SK-N-SH (cell line): ENCODE measurements at places on chromosomes 12 and 14.

DNA sequence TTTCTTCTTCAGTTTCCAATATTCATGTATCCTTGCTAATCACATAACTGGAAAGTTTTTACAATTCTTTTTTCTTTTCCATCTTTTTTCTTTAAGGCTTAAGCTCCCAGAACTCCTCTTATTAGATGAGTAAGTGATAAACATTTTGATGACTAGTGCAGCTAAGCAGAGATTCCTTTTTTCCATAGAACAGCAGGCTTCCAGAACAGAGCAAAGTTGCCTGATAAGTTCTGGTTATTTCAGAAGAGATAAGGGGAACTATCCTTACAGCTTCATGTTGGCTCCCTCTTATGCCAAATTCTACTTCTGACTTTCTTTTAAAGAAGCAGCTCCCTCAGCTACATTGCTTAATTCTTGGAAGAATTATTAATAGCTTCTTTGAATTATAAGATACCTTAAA lies 194.7 kb upstream of the FAR2 start:
- no peak for DNase-seq

- no peak for DNase-seq
Measured at GRCh38 chr12:118274066-118274465, 98.6 kb downstream of the TAOK3 start.

- DNase-seq = no peak
Measured at GRCh38 chr12:110339184-110339952, 58.3 kb downstream of the ATP2A2 start.

DNA sequence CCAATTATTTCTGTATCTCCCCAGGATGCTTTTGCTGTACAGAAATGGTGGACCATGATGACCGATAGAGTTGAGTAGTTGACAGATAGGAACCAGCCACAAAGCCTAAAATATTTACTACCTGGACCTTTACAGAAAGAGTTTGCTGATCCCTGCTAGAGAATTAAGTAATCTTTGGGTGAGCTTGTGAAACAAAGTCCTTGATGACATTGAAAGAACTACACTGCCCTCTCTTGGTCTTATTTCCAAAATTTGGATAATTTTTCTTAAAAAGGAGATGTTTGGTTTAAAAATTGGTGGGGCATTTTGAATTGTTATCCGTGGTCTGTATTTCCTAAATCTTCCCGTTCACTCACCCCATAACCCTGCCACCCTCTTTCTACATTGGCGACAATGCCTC lies 13.7 kb upstream of the TCTN1 start:
- peak; percentile 30 for DNase-seq

GRCh38 chr12:129670256-129670920 lies 233.4 kb downstream of the TMEM132D start:
- DNase-seq = no peak

- no peak for DNase-seq
Measured at GRCh38 chr14:52741865-52742264, 11.9 kb downstream of the STYX start.

DNA sequence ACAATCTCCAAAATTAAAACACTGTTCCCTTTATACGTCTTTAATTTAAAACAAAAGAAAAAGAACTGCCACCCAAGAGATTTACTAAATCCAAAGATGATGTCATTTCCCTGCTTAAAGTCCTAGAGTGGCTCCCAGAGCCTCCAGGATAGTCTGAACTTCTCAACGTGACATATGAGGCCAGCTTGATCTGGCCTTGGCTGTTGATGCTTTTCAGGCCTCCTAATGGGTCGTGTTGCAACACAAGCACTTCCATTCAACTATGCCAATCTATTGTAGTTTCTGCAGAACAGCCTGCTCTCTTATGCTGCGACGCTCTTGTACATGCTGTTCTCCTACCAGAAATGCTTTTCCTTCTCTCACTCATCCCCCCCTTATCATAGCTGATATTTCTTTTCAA lies 35.7 kb downstream of the LGR5 start:
- no peak for DNase-seq

DNA sequence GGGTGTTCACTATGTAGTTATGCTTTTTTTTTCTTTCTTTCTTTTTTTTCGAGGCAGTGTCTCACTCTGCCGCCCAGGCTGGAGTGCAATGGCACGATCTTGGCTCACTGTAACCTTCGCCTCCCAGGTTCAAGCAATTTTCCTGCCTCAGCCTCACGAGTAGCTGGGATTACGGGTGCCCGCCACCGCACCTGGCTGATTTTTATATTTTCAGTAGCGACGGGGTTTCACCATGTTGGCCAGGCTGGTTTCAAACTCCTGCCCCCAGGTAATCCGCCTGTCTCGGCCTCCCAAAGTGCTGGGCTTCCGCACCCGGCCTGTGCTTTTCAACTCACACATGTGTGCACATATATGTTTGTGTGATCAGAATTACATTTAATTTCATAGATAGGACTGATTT lies 38.9 kb upstream of the AMN start:
- DNase-seq = no peak

- DNase-seq = no peak
Measured at GRCh38 chr12:131038961-131039950, 85.5 kb downstream of the ADGRD1 start.

GRCh38 chr14:93329965-93330608 lies 2.7 kb downstream of the BTBD7 start:
- no peak for DNase-seq

GRCh38 chr14:28966416-28967233 lies 200.0 kb downstream of the FOXG1 start:
- DNase-seq = no peak

- DNase-seq = no peak
Measured at GRCh38 chr14:76863724-76864407, 37.7 kb downstream of the LRRC74A start.

DNA sequence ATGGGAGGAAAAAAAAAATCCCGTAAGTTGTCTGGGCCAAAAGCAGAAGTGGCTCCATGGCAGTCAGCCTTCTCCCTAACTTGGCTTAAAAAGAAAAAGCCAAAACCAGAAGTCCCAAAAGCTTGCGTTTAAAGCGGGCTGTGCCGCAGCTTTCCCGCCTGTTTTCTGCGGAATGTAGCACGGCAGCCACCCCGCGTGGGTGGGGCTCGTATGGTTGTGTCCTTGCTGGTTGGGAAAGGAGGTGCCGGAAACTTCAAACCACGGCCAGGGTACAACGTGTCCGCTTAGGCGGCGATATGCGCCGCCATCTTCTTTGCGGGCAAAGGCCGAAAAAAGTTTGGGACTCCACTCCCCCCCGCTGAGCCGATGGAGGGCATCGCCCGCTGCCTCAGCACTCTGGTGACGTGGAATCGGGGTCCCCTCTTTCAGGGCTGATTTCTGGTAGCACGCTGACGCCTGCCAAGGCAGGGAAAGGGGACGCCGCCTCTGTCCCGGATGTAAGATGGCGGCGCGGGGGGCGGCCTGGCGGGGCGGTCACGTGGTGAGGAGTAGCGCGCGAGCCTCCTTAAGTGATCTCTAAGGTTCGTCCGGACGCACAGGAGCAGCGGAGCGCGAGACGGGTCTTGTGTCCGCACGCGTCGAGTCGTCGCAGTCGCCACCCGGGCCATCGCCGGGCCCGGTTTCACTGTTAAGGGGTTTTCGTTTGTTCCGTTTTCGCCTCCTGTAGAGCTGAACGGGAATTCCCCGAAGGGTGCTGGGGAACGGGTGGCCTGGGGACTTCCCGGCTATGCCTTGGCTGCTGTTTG lies 135.8 kb downstream of the MON2 start:
- DNase-seq = peak; percentile 86

GRCh38 chr12:6213969-6214368 lies 13.8 kb downstream of the CD9 start:
- no peak for DNase-seq

DNA sequence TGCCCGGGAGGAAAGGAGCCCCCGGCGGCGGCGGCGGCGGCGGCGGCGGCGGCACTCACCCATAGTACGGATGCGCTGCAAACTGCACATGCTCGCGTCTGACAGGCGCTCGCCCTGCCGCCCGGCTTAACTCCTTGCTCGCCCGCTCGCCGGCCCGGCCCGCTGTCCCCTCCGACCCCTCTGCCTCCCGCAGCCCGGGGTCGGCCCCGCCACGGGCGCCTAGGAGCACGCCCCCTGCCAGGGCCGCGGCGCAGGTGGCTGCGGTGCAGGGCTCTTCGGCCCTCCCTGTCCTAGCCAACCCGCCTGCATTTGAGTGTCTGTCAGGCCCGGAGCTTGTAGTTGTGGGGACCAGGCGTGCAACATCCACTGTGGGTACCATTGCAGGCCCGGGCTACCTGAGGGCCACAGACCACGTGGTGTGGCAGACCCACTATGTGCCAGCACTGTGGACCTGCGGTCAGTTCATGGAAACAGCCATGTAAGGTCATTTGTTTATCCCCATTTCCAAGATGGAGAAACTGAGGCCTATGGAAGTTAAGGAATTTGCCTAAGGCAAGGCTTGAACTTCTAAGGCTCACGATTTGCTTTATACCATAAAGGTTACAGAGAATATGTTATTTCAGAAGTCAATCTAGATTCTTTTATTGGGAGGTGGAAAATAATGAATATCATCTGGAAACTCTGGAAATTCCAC lies 17.6 kb upstream of the PLEKHH1 start:
- DNase-seq = no peak

- no peak for DNase-seq
Measured at GRCh38 chr12:12503384-12504078, 59.1 kb downstream of the DUSP16 start.

DNA sequence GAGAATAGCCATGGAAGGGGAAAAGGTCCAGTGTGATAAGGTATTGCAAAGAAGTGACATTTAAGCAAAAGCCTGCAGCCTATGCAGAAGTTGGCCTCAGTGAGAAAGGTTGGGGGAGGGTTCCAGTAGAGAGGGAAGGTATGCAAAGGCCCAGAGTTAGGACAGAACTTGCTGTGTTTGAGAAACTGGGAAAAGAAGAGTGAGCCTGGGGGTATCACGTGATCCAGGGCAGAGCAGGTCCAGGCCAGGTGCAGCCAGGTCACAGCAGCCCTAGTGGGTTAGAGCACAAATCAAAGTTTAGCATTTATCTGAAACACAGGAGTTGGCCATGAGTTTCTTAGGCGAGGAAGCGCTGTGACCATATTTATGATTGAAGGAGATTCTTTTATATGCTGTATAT lies 1.6 kb downstream of the SERPINA5 start:
- no peak for DNase-seq

GRCh38 chr12:4261655-4262054 lies 11.9 kb upstream of the CCND2 start:
- no peak for DNase-seq

GRCh38 chr12:67649261-67649569 lies 670 bp downstream of the DYRK2 start:
- peak; percentile 63 for DNase-seq

DNA sequence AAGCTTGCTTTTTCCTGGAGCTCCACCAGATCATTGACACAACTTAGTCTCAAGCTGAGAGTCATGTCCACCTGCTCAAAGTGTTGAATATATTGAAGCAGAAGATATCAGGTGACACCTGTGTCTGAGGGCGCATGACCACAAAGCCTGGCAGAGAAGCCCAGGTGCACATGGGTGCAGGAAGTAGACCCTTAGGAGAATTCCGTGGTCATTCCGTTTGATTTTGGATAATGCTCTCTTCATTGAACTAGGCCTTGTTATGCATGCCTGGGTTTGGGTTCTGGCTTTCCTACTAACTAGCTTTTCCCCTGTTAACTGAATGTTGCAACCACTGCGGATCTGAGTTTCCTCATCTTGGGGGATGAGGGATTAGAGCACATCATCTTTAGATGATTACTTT lies 7.1 kb downstream of the ARHGDIB start:
- no peak for DNase-seq

GRCh38 chr14:68399971-68400370 lies 392.9 kb downstream of the ZFP36L1 start:
- no peak for DNase-seq

DNA sequence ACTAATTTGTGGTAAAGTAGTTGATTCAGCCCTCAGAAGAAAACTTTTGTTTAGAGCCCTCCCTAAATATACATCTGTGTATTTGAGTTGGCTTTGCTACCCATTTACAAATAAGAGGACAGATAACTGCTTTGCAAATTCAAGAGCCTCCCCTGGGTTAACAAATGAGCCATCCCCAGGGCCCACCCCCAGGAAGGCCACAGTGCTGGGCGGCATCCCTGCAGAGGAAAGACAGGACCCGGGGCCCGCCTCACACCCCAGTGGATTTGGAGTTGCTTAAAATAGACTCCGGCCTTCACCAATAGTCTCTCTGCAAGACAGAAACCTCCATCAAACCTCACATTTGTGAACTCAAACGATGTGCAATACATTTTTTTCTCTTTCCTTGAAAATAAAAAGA lies 2.7 kb downstream of the FZD10 start:
- DNase-seq = no peak

GRCh38 chr14:103533137-103533998 lies 4.4 kb downstream of the TRMT61A start:
- DNase-seq = no peak

- DNase-seq = no peak
Measured at GRCh38 chr12:19893514-19893913, 454.2 kb downstream of the AEBP2 start.

DNA sequence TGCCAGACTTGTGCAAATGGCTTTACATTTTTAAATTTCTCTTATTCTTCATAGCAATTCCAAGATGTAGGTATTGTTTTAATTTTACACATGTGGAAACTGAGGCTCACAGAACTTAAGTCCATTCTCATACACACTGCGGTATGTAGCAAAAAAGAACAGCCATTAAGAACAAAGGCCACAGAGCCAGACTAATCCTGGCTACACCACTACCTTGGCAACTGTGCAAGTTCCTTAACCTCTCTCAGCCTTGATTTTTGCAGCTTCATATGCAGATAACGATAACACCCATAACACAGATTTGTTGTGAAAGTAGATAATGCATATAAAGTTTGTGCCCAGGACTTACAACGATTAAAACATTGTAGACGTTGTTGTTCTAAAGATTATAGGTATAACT lies 81.1 kb downstream of the ABCC9 start:
- no peak for DNase-seq

DNA sequence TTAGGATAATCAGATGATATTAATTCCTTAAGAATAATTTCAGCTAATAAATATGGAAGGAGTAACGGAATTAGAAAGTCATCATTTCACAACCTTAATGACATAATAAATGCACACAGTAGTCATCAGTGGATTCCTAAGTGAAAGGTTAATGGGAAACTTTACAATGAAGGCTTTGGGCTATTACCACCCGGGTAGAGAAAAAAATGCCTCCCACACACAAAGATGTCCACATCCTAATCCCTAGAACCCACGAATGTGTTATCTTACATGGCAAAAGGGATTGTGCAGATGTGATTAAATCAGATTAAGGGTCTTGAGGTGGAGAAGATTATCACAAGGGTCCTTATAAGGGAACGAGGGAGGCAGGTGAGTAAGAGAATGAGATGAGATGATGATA lies 5.6 kb downstream of the TMED10 start:
- no peak for DNase-seq

GRCh38 chr14:32078023-32078857 lies 1.1 kb downstream of the ARHGAP5 start:
- DNase-seq = peak; percentile 46
